ENCODE measurements at places on chromosomes 11 and 22.

- DNase-seq: no peak
Measured at GRCh38 chr11:128547946-128548648, 39.3 kb downstream of the ETS1 start.

DNA sequence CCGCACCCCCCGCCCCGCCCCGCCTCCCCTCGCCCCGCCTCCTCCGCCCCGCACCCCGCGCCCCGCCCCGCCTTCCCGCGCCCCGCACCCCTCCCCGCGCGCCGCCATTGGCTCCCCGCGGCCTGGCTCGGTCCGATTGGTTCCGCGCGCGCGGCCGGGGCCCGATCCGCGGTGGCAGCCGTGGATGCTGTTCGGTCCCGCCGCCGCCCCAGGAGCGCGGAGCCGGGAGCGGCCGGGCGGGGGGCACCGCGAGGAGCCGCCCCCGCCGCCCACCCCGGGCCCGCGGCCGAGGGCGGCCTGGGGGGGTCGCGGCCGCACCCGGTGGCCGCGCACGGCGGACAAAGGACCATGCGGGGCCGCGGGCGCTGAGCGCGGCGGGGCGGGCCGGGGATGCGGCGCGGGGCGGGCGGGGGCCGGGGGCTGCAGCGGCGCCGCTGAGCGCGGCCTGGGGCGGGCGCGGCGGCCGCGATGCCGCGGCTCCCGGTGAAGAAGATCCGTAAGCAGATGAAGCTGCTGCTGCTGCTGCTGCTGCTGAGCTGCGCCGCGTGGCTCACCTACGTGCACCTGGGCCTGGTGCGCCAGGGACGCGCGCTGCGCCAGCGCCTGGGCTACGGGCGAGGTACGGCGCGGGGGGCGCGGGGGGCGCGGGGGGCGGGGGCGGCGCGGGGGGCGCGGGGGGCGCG, at the start of gene B4GALNT4:
Gene B4GALNT4 (plus strand): TSS at position 164 of the 683 bp plus-strand sequence. CDS start 305 bp downstream, at position 469.
- DNase-seq: peak; percentile 41

- DNase-seq: peak; percentile 99
Measured at GRCh38 chr22:50118557-50119168, 28.9 kb downstream of the MOV10L1 start.

- DNase-seq: no peak
Measured at GRCh38 chr11:2517386-2518064, 72.7 kb downstream of the KCNQ1 start.

GRCh38 chr22:43185860-43186261, 1.1 kb downstream of the TTLL12 start:
- peak; percentile 50 for DNase-seq

GRCh38 chr22:21108379-21109115, 62.8 kb downstream of the LRRC74B start:
- no peak for DNase-seq

DNA sequence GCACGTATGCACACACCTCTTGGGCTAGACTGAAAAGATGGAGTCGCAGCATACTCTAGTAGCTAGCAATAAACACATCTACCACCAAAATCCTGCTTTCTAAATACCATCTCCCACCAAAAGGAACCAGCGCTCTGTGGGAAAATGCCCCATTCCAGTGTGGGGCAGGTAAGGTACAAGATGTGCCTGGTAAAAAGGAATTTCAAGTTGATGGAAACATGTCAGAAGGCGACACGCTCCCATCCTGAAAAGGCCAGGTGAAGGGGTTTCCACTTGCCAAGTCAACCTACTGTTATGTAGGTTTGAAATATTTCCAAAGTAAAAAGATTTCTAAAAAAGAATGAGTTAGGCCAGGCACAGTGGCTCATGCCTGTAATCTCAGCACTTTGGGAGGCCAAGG, 8.8 kb downstream of the DGCR2 start:
- no peak for DNase-seq

DNA sequence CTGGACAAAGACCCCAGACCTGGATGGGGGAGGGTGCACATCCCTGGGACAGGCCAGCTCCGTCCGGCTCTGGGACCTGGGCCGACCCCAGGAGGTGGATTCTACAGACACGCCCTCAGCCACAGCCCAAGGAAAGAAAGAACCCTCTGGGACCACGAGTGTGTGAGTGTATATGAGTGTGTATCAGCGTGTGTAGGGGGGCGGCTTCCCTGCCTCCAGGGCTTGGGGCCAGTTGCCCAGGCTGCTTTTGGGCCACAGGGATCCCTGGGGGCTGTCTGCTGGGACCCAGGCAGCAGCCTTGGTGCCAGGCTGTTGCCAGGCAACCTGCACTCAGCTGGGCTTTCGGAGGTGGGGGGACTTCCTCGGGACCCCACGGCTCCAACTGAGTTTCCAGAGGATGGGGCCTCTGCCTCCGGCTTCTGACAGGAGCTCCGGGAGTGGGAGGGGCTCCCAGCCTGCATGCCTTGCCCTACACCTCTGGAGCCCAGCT, 8.9 kb downstream of the DUSP8 start:
- DNase-seq: no peak
